ENCODE measurements at places on chromosomes 5 and 9. TPM values are rescaled to one million over a fixed set of nuclear protein-coding genes. Genes with fewer than 3 reads are reported as not detected.

Gene C5orf52
- not detected for total RNA-seq

Gene KIF4B
- total RNA-seq: 0.12 TPM

Gene GADD45G
- total RNA-seq: 8.6 TPM

Gene DNAJA1
- 67.6 TPM for total RNA-seq

Gene PDCD1LG2
- 0.64 TPM for total RNA-seq

Gene HTR4
- total RNA-seq: 0.35 TPM

Gene HNRNPA0
- total RNA-seq: 34.3 TPM

Gene PCYOX1L
- 9.9 TPM for total RNA-seq

Gene AQP7
- 24.2 TPM for total RNA-seq

Gene SOHLH1
- total RNA-seq: not detected

Gene AQP3
- 108 TPM for total RNA-seq

Gene CHSY3
- total RNA-seq: 5.1 TPM

Gene PCDHA9
- total RNA-seq: 0.58 TPM

Gene PCDHA12
- 0.35 TPM for total RNA-seq

Gene PCDHA1
- total RNA-seq: 0.12 TPM

Gene CLIC3
- 2.5 TPM for total RNA-seq

Gene UGT3A1
- total RNA-seq: 34.4 TPM

Gene FSD1L
- total RNA-seq: 10.5 TPM

Gene POU5F2
- total RNA-seq: 5.1 TPM

Gene EIF4E1B
- not detected for total RNA-seq

Gene PCDHA4
- 1.8 TPM for total RNA-seq

Gene SETX
- 62.4 TPM for total RNA-seq

Gene SLC25A2
- total RNA-seq: 0.35 TPM

Gene ARL14EPL
- total RNA-seq: not detected

Gene CARTPT
- total RNA-seq: 0.23 TPM

Gene AGXT2
- 25.9 TPM for total RNA-seq

Gene PLAC8L1
- total RNA-seq: not detected

Gene FIBCD1
- total RNA-seq: 0.29 TPM

Gene PTGES
- total RNA-seq: 9.1 TPM

Measured in metanephros (tissue), 2 donors.